ENCODE measurements at places on chromosomes 2 and 18.

GRCh38 chr2:43082903-43083677 is 143.3 kb downstream of the ZFP36L2 start:
- DNase-seq = no peak

DNA sequence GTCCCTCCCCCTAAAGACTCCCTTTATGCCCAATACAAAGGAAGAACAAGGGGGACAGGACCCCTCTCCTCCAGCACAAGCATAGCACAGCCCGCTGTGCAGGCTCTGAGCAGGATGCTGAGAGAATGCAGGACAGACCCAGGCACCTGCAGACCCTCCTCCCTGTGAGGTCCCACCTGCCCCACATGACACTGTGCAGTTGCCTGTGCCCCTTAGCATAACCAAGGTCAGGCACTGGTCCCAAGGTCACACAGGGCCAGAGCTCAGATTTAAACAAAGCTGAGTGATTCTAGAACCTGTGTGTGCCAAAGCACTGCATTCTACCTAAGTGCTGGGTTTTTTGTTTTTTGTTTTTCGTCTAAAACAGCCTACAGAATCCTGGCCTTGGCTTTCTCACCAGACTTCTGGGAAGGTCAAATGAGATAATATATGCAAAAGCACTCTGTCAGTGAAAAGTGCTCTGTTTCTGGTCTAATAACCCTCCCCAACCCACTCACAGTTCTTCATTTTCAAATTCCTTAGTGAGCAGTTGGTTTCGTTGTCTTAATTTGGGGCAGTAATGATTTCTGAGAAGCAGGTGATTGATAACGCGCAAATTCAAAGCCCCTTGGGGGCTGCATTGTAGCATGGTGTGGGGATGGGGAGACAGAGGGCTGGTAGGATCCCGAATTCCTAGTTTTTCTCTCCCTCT is 125.7 kb downstream of the KCTD1 start:
- DNase-seq = no peak

DNA sequence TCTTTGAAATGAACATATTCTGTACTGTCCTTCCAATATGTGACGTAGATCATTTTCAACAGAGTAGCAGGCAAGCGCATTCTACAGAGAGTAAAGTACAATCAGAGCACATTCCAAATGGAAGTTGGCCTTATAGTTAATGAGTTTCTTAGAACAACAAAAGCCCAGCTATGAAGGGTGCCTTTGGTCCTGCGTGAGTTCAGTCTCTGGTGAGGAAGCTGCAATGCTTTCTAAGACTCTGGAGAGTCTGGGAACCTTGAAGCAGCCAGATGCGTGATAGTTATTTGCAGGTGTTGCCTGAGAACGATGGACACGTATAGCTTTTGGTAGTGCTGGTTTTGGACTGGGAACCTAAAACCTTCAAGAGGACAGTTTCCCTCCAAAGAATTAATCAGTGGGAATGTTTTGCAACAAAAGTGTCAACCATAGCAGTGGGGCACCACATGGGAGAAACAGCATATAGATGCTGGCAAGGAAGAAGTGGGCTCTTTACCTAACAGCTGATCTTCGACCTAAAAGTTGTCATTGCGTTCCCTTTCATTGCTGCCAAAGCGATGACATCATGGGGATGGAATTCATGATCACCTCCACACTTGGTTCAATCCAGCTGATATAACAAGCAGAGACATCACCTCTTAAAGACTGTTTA is 9.3 kb upstream of the SNORC start:
- DNase-seq = no peak

- peak; percentile 30 for DNase-seq
Measured at GRCh38 chr2:237904831-237905599, 45.6 kb downstream of the RAMP1 start.

DNA sequence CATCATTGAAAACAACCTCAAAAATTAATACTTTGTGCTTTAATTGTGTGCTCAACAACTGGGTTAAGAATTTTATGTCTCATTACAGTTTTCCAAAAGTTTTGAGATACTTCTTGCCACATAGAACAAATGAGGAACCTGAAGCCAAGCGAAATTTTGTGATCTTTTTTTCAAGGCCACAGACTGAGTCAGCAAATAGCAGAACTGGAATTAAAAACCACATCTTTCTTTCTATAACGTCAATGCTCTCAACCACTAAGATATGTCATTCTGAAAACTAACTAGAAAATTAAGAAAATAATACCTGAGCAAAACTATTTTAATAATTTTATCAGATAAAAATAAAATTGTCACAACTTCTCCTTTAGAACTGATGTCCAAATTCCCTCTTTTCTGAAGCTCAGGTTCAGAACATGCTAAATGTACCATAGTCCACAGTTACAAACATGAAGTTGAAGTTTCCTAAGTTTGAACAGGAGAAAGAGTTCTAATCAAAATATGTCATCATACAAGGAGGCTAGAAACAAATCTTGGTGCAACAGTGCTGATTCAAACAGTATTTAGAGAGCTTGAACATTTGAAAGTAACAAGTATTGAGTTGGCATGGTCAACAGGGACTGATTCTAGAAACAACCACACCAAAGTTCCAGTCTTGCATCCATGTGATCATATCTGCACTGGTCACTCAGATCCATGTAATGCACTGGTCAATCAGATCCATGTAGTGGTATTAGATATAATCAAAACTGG is 27.6 kb upstream of the CALCRL start:
- no peak for DNase-seq

GRCh38 chr2:24208490-24208889 is 33.6 kb downstream of the FAM228A start:
- no peak for DNase-seq

GRCh38 chr2:166115589-166115988 is 12.2 kb downstream of the SCN1A start:
- no peak for DNase-seq

DNA sequence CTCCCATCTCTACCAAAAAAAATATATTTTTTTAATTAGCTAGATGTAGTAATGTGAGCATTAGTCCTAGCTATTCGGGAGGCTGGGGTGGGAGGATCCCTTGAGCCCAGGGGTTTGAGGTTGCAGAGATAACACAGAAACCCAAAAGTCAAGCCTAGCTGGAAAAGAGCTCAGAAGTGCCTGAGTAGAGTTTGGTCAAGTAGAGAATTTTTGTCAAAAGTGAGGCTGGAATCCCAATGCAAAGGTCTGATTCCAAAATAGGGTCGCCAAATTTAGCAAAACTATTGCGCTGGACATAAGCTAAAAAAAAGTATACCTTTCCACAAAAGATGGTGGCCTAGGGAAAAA is 15.5 kb upstream of the MSH6 start:
- DNase-seq = no peak

DNA sequence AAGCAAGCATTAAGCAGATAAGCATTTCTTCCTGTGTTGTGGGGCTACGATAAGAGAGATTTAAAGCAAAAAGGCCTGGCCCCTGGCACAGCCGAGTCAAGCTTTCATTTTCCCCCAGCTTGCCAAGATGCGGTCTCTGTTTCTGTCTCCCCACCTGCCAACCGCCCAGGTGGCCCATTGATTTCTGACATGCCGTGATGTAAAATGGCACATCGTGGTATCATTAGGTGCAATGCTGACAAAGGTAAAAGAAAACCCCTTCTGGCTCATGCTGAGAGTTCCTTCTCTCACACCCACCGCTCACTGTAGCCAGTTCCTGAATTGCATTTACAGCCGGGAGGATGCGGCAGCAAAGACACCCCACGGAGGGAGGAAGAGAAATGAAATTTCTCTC is 62.8 kb downstream of the BOD1L2 start:
- no peak for DNase-seq

DNA sequence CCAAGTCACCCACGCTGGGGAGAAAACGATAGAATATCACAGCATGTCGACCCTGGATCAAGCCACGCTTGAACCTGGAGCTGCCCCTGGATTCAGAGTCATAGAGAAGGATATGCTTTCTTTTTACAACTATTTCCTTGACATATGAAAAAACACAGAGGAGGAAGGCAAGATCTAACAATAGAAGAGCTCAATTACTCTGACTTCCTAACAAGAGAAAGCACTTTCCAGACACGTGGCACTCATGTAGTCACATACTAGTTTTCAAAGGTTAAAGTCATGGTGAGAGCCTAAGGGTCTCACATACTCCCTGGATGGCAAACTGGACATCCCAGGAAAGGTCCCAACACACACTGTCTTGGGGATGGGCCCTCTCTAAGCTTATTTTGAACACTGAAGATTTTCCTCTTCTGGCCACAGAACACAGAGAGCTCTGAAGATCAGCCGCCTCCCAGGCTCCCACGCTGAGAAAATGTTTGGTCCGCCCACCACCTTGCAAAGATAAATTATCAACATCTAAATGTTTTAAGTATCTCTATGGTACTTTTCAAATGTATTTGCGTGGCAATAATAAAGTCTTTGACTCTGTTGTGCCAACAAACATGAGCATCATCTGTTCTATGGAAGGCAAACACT is 4.9 kb downstream of the PXDN start:
- DNase-seq = no peak

DNA sequence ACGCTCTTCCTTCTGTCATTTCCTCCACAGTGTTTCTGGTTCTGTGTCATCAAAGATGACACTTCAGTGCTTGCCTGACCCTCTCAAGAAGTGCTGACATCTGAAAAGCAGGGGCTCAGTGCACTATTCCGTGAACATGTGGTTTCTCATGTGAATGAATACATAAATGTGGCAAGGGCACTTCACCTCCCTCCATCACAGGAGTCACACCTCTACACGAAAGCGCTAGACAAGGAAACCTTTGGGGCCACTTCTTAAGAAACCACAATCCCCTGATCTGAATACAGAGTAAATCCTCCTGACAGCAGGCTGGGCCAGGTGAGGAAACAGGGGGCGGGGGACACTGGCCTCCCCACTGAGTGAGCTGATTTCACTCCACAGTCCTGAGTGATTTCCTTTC is 145.8 kb upstream of the ACAA2 start:
- DNase-seq = peak; percentile 28

DNA sequence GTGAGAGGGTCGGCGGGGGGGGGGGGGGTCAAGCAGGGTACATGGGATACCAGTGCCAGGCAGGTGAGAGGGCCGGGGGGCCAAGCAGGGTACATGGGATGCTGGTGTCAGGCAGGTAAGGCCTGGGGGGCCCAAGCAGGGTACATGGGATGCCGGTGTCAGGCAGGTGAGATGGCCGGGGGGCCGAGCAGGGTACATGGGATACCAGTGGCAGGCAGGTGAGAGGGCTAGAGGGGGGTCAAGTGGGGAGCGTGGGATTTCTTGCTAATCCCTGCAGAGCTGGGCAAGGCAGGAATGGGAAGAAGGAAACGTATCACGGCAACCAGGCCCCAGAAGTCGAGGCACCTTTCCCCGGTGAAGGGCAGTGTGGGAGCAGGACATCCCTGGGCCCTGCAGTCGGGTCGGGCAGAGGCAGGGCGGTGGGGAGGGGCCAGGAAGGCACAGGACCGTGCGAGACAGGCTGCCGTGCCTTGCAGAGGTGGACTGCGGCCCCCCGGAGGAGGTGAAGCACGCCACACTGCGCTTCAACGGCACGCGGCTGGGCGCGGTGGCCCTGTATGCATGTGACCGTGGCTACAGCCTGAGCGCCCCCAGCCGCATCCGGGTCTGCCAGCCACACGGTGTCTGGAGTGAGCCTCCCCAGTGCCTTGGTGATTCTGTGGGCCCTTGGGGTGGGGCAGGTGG is 49.3 kb downstream of the MTERF4 start:
- no peak for DNase-seq

GRCh38 chr2:194819367-194819766 is 837.7 kb upstream of the SLC39A10 start:
- no peak for DNase-seq

DNA sequence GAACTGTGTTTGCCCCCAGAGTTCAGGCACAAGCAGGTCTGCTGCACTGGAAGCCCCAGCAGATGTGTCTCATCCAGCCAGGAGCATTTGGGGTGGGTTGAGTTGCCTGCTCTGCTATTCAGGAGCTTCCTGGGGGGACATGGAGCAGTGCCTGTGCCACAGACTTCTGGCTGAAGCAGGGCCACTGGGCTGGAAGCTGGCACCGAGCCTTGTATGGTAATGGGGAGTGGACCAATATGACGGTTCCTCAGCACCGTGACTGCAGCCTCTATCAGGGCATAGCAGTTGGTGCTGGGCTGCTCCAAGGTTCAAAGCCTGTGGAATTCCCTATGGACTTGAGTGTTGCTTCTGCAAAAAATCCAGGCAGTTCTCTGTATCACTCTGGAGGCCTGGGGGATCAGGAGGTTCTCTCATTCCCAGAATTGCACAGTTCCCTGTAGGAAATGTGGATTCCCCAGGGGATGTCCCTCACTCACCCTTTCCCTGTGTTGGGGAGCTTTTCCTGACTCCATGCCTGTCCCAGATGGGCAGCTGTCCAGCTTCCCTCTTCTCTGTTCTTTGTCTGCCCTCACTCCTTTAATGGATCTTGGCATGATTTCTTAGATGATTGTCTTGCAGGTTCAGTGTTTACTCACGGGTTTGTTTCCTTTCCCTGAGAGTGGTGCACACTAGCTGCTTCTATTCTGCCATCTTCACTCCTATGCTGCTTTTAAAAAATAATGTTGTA is 37.2 kb upstream of the THSD7B start:
- no peak for DNase-seq

DNA sequence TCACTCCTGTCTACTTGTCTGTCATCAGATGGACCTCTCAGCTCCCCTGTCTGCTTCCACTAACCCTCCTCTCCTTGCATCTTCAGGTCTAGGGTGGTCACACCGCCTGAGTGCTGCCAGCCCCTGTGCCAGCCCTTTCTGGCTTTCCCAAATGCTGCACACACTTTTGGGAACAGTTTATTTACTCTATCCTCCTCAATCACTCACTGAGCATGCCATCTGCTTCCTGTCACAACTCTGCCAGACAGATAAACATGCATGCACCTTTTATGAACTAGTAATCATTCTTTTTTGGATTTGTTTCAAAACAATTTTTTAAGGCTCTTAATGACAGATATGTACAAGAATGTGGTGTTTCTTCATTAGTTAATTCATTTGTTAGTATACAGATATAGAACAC is 56.3 kb upstream of the CCDC195 start:
- DNase-seq = no peak

DNA sequence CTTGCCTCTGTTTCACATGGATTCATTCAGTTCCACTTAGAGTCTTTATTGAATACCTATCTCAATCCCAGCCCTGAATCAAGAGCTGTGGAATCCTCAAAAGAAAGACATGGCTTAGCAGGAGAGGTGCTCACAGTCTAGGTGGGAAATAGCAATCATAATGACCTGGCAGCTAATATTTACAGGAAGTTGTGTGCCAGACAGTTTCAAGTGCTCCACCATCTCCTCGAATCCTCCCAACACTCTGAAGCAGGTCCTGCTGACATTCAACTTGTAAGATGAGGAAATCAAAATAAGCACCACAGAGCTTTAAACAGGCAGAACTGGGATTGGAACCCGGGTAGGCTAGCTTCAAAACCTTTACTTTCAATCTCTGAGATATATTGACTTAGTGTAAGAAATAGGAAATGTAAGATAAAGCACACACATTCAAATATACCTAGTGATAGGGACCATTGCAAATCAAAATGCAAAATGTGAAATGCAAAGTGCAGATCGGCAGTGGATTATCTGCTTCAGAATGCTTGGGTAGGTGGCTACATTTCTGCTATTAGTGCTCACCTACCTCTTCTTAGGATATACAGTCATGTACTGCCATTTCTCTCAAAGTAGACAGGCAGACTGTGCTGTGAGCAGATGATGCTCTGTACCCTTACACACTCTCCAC is 182.0 kb downstream of the PRKCE start:
- no peak for DNase-seq
